ENCODE measurements at places on chromosomes 11 and 22.
A peak's percentile ranks its signal among the peaks of the same experiment; 100 is the strongest.

- DNase-seq: no peak
- no peaks in the 10 kb centered on the region for H3K36me3 ChIP-seq
- peaks cover 5% of the 10 kb centered on the region for H3K27me3 ChIP-seq
Observed at GRCh38 chr11:60992842-60993409, 21.4 kb downstream of the CD6 start.

GRCh38 chr11:8360086-8360828, 96.6 kb upstream of the LMO1 start:
- no peaks in the 10 kb centered on the region for H3K36me3 ChIP-seq
- DNase-seq: peak; percentile 52
- H3K4me1 ChIP-seq: peaks cover 34% of the 10 kb centered on the region
- no peak overlapping the region for H3K27ac ChIP-seq
- no peaks in the 10 kb centered on the region for H3K27me3 ChIP-seq
- H3K4me3 ChIP-seq: no peak overlapping the region

DNA sequence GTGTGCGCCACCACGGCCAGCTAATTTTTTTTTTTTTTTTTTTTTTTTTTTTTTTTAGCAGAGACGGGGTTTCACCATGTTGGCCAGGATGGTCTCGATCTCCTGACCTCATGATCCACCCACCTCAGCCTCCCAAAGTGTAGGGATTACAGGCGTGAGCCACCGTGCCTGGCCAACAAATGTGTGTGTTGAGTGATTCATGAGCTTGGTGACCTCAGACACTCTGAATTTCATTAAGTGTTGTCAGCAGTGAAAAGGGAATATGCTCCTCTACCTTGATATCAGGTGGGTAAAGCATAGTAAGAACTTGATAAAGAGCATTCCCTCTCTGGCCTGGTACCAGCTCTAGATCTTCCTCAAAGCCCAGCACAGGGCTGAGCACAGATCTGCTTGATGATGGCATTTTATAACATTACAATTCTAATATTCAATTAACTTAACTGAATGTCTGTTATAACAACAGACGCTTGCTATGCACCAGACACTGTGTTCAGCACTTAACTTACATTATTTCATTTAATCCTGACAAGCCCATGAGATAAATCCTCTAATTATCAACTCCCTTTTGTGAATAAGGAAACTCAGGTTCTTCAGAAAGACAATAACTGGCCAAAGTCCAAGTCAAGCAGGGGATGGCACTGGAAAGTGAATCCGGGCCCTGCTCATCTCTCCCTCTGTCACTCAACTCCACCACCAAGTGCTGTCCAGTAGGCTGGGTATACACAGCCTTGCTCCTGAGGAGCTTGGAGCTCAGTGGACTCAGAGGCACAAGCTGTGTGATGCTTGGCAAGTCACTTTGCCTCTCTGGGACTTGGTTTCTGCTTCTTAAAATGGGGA, 13.0 kb downstream of the TBC1D10A start:
- H3K27me3 ChIP-seq: no peaks in the 10 kb centered on the region
- H3K36me3 ChIP-seq: no peaks in the 10 kb centered on the region
- H3K4me1 ChIP-seq: peaks cover 26% of the 10 kb centered on the region
- peak overlapping the region; percentile 19 for H3K27ac ChIP-seq
- H3K4me3 ChIP-seq: no peak overlapping the region
- peak; percentile 44 for DNase-seq

GRCh38 chr11:70089631-70090030, 11.5 kb downstream of the ANO1 start:
- H3K4me1 ChIP-seq: peaks cover 4% of the 10 kb centered on the region
- H3K36me3 ChIP-seq: no peaks in the 10 kb centered on the region
- no peak overlapping the region for H3K4me3 ChIP-seq
- H3K27me3 ChIP-seq: 0 out of 2 replicates have a peak, but pooled peaks cover 13% of the 10 kb centered on the region

DNA sequence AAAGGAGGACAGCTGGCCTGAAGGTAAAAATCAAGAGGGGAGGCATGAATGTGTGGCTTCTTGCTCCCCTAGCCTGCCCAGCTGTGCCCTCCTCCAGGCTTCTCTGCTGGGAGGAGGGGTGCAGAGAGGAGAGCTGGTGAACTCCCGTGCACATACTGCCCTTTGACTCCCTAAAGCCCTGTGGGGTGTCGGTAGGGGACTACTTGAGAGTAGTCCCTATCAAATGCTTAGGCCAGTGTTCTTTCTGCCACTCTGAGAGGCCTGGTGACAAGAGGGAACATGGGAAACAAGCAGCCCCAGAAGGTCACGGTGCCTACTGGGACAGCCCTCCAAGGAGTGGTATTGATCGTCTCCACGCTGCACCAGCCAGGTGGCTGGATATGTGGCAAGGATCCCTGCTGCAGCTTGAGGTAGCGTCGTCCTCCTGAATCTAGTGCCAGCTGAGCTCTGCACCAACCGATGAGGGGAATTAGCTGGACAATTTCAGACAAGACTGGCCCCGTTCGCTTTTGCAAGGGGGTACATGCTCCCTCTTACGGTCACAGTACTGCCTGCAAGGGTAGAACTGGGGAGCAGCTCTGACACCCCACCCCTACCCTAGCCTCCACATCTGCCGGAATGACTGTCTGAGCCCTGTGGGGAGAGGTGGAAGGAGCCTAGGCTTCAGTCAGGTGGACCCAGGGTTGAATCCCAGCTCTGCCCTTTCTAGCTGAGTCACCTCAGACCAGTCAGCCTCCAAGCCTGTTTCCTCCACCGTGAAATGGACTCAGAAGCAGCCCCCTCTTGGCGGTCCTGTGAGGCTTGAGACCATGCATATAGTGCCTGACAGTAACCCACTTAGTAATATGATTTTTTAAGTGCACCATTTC, 17.1 kb upstream of the C11orf96 start:
- H3K36me3 ChIP-seq: peaks cover 15% of the 10 kb centered on the region
- no peak overlapping the region for H3K4me3 ChIP-seq
- H3K27ac ChIP-seq: peak overlapping the region; percentile 100

DNA sequence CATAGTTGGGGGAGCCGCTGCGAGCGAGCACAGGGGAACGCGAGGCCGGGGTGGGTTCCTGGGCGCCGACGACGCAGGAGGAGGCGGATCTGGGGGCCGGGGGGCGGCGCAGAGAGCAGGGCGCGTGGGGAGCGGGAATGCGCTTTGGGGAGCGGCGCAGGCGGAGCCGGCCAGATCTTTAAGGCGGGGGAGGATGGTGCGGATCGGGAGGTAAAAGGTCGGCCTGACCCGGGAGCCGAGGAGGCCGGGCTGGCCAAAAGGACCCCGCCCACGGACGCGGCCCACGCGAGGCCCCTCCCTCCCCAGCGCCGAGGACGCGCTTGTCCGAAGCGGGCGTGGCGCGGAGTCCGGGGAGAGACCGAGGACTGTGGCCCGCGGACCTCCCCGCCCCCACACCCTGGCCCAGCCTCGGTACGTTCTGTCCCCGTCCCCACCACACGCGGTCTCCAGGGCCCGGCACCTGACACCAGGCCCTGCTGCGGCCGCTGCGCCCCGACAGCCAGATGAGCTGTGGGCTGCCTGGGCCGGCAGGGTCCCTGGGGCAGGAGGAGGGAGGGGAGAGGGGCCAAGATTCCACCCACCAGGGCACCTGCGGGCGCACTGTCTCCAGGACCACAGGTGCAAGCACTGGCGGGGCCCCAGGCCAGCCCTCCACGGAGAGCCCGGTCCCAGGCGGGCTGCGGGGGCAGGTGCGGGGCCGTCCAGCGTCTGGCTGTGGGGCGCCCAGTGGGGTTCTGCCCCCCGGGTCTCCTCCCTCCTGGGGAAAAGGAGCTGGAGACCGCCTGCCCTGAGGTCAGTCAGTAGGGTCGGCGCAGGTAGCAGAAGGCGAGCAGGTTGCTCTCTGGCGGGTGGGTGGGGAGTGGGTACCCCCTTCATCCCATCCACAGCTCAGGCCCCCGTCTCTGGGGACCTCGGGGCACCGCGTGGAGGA, 10.9 kb downstream of the PIM3 start:
- H3K27ac ChIP-seq: no peak overlapping the region
- H3K36me3 ChIP-seq: no peaks in the 10 kb centered on the region
- peak overlapping the region; percentile 54 for H3K4me3 ChIP-seq
- no peaks in the 10 kb centered on the region for H3K27me3 ChIP-seq
- peak; percentile 71 for DNase-seq

GRCh38 chr11:26765323-26765722, 43.5 kb upstream of the SLC5A12 start:
- no peaks in the 10 kb centered on the region for H3K4me1 ChIP-seq
- H3K36me3 ChIP-seq: no peaks in the 10 kb centered on the region
- no peak overlapping the region for H3K4me3 ChIP-seq
- DNase-seq: no peak

- DNase-seq: peak; percentile 97
- peak overlapping the region; percentile 37 for H3K4me3 ChIP-seq
- H3K27me3 ChIP-seq: peaks cover 12% of the 10 kb centered on the region
- no peak overlapping the region for H3K27ac ChIP-seq
- H3K4me1 ChIP-seq: peaks cover 6% of the 10 kb centered on the region
Observed at GRCh38 chr11:1546536-1547466, 25.3 kb downstream of the DUSP8 start.

DNA sequence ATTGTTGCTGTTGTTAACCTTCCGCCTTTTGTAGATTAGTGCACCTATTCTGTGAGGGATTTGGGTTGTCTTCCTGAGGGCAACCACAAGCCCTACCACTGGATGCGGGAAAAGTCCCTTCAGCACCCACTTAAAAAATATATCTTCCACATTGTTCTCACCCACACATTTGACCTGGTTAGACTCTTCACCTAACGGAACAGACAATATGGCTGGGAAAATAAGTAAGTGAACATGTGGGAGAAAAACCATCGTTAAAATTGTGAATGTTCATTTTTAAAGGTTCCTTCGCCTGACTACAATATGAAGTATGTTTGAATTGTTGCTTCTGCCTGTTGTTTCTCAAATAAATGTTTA, 72.0 kb upstream of the MPEG1 start:
- no peaks in the 10 kb centered on the region for H3K36me3 ChIP-seq
- peaks cover 7% of the 10 kb centered on the region for H3K27me3 ChIP-seq
- H3K4me1 ChIP-seq: no peaks in the 10 kb centered on the region
- H3K4me3 ChIP-seq: no peak overlapping the region

- H3K36me3 ChIP-seq: peaks cover 20% of the 10 kb centered on the region
- peak; percentile 78 for DNase-seq
- peaks cover 36% of the 10 kb centered on the region for H3K4me1 ChIP-seq
Observed at GRCh38 chr22:20531404-20532201, 24.2 kb downstream of the MED15 start.

GRCh38 chr22:29734838-29735237, 15.0 kb downstream of the CABP7 start:
- H3K4me3 ChIP-seq: no peak overlapping the region
- DNase-seq: no peak
- no peak overlapping the region for H3K27ac ChIP-seq

- no peak for DNase-seq
- no peaks in the 10 kb centered on the region for H3K27me3 ChIP-seq
- no peak overlapping the region for H3K4me3 ChIP-seq
Observed at GRCh38 chr11:20003351-20003750, 156.9 kb downstream of the DBX1 start.
